ENCODE measurements at places on chromosomes 7 and 10.

DNA sequence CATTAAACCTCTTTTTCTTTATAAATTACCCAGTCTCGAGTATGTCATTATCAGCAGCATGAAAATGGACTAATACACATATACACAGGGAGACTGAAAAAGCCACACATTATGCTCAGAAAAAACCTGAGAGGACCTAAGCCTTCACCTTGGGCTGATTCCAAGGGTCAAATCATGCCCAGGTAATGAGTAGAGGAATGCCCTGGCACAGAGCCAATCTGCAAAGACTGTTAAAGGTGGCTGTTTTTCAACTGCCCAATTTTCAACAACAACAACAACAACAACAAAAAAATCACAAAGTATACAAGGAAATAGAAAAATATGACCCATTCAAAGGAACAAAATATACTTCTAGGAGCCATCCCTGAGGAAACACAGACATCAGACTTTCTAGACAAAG is 220.2 kb upstream of the TBX20 start:
- DNase-seq = no peak

- no peak for DNase-seq
Observed at GRCh38 chr10:86162036-86162435, 204.6 kb downstream of the GRID1 start.

- no peak for DNase-seq
Observed at GRCh38 chr7:77439572-77439971, 23.4 kb upstream of the GSAP start.

GRCh38 chr7:2202361-2202761 is 30.4 kb downstream of the MAD1L1 start:
- no peak for DNase-seq

DNA sequence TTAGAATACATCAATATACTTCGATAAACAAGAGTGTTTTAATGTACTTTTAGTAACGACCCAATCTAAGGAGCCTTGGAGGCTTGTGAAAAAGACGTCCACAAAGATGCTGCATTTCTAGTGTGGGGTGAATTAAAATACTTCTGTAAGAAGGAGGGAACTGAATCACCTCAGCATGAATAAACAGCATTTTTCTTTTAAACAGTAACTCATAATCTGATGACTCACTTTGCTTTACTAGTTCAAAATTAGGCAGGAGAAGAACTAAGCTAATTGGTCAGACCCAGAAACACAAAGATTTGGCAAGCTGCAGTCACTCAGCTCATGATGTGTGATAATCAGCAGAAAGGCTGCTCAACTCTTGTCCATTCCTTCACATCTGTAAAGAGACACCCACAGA is 24.2 kb downstream of the NCOA4 start:
- no peak for DNase-seq
